Activated T-helper 1 cell treated with Interleukin-2 at 50 U/mL for 16 hours (primary cell): ENCODE measurements at places on chromosomes 5 and 9.

DNA sequence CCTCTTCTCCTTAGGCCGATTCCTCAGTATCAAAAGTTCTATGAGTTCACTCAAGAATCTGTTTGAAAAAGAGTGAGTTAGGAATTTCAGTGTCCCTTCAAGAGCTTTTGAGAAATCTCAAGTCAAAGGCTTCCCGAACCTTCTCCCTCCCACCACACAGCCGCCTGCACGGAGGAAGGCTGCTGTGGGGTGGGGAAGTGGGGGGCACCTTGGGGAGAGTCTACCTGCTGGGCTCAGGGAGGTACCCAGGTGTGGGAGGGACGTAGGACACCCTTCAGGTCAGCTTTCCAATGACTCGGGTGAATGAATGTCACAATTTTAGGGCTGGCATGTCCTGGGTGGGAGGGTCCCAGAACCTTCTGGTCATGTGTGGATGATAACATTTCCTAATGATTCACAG lies 17.5 kb downstream of the CXCL14 start:
- no peak for DNase-seq

DNA sequence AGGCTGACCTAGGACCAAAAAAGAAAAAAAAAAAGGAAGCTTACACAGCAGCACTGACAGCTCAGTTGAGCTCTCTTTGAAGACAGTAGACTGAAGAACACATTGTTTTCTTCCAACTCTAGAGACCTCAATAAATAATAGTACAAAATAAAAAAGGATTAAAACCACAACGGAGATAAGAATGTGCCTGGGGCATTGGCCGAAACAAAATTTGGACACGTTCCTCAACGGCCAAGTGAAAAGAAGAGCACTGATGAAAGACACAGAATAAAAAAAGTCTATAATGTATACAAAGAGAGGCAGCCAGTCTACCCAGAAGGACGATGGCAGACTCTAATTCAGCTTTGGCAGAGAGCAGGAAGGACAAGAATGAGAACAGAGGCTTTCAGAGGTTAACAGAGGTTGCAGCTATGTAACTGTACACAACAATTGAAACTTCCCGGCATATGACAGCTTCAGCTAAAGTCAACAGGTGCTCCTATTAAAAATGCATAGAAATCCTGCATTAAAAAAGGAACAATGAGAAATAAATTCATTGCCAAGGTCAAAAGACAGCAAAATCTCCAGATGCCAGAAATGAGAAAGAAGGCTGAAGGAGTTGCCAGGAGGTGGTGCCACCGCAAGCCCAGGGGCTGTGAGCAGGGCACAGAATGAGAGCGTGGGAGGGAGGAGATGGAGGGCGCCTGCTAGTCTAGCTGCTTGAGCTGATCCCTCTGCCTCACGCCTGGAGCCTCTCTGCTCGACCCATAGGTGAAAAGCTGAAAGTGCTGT lies 113.9 kb downstream of the DCP2 start:
- no peak for DNase-seq

- no peak for DNase-seq
These were observed 48.0 kb downstream of the ZNF366 start for GRCh38 chr5:72459089-72459661.

- no peak for DNase-seq
These were observed 10.8 kb downstream of the SEMA6A start for GRCh38 chr5:116563736-116564308.

- no peak for DNase-seq
These were observed 387.7 kb downstream of the EBF1 start for GRCh38 chr5:158711927-158712529.

DNA sequence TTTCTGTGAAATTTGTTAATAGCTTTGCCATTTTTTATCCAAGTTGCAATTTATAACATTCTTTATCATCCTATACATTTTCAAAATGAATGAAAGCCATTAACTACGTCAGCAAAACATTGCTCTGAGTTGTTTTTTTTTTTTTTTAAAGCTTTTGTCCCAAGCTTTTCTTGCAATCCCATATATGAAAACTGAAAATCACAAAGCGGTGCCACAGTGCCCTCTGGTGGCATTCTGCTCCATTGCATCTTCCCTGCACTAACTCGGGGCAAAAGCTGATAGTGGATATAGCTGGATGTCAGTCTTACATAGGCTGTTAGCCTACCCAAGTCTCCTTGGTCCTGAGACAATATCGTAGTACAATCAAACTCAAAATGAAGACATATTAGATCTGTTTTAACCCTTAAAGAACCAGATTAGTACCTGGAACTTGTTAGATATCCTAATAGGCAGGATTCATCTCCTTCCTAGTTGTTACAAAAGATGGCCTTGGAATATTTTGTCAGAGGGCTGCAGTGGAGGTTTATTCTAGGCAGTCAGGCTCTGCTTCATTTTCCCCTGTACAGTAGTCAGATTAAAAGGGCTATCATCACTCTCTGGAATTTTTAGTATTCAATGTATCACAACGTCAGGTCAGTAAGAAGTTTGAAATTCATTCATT lies 669.9 kb downstream of the PTPRD start:
- DNase-seq: peak; percentile 4

GRCh38 chr9:14428781-14429230 lies 114.9 kb upstream of the NFIB start:
- DNase-seq: no peak

DNA sequence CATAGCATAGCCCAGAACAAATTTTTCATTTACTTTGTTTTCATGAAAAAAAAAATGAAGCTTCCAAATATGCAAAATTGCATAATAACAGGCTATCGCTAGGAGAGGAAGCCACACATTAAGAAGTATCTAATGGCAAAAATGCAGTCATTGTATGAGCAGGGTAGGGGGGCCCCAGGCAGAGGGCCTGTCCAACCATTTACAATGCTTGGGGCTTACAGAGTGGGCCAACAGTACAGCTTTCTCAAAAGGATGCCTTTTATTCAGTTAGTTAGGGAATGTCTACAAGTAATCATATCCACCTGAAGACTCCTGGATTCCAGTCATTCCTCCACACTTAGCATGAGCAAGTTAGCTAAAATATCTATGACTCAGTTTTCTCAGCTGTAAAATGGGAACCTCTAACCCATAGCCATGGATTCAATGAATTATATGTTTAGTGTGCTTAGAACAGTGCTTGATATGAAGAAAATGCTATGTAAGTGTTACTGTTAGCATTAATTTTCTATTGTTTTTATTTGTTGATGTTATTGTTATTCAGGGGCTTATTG lies 117.7 kb downstream of the GAS1 start:
- DNase-seq: no peak

DNA sequence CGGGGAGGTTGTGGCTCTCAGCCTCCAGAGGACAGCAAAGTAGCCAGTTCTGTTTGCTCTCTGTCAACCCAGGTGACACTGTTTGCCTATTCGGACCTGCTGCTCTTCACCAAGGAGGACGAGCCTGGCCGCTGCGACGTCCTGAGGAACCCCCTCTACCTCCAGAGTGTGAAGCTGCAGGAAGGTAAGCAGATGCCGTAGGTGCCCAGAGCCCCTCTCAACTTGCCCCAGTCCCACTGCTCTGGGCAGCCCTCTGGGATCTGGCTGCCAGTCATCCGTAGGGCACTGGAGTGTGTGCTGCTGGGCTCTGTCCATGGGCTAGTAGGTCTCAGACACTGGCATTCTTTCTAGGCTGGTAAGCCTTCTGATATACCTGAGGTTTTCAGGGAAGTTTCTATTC lies 59.3 kb downstream of the RGS3 start:
- DNase-seq: no peak

DNA sequence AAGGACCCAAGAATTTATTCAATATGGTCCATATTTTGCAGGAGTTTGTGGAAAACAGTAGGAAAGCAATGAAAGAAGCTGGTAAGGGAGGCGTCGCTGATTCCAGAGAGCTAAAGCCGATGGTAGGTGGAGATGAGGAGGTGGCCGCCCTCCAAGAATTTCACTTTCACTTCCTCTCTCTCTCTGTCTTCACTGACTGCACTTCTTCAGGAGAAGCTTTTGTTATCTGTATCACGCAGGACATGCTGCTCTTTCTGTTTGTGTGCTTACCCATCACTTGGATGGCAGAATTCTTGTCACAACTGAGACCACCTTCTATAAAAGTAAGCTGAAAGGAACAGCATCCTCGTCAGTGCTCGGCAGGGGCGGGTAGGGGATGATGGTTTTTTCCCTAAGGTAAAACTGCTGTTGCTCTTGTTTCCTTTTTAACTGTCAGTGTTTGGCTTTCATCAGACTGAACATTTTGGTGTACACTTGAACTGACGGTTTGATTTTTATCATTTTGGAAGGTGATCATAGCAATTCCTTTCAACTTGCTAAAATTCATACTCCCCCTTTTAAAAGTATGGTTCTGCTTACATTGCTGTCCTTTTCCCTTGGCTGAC lies 62.4 kb upstream of the FSD1L start:
- no peak for DNase-seq

- no peak for DNase-seq
These were observed 271.7 kb downstream of the PTPRD start for GRCh38 chr9:10341057-10341456.

- DNase-seq: no peak
These were observed 9.7 kb downstream of the GALNT10 start for GRCh38 chr5:154200221-154200620.

GRCh38 chr9:3323714-3324113 lies 202.1 kb downstream of the RFX3 start:
- DNase-seq: no peak

- DNase-seq: no peak
These were observed 353 bp upstream of the PAX5 start for GRCh38 chr9:37034305-37034937.

GRCh38 chr9:36665921-36666431 lies 93.3 kb downstream of the MELK start:
- no peak for DNase-seq

GRCh38 chr5:137385064-137385463 lies 114.1 kb downstream of the SPOCK1 start:
- no peak for DNase-seq

DNA sequence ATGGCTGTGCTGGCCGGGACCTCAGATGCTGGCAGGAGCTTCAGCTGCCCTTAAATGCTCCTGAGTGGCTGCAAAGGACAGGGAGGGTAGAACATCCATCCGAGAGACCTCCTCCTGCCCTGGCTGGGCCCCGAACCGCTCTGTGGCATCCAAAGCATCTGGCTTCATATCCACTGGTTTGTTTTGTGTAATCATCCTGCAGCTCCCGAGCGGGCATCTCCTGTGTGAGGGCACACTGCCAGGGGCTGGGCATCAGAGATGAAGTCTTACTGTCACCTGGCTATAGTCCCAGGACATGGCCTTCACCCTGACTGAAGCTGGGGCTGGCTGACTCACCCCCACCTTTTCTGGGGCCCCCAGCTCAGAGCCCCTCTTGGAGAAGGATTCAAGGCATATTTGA lies 18.5 kb upstream of the NTNG2 start:
- no peak for DNase-seq

DNA sequence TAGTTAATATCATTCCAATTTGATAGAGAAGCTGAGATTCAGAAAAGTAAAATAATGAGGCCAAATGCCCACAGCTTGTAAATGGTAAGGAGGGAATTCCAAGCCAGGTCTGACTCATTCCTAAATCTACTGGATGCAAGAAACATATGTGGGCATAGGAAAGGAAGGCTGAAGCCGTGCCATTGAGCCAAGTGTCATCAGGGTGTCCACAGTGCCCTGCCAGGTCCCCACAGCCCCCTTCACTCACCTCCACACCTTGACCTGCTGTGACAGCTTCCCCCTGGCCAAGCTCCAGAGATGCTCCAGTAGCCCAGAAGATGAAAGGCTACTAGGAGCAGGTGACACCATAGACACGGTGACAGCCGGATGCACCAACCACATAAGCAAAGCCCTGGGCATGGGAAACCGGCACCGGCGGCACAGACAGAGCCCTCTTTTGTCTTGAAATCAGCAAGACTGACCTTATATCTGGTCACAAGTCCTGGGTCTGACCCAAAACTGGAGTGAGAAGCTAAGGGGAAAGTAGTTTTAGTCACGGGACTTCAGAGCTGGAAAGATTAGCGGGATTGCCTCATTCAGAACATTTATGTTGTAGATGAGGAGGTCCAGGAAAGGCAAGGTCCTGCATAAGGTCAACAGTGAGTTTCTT lies 20.1 kb upstream of the FAT2 start:
- DNase-seq: no peak

DNA sequence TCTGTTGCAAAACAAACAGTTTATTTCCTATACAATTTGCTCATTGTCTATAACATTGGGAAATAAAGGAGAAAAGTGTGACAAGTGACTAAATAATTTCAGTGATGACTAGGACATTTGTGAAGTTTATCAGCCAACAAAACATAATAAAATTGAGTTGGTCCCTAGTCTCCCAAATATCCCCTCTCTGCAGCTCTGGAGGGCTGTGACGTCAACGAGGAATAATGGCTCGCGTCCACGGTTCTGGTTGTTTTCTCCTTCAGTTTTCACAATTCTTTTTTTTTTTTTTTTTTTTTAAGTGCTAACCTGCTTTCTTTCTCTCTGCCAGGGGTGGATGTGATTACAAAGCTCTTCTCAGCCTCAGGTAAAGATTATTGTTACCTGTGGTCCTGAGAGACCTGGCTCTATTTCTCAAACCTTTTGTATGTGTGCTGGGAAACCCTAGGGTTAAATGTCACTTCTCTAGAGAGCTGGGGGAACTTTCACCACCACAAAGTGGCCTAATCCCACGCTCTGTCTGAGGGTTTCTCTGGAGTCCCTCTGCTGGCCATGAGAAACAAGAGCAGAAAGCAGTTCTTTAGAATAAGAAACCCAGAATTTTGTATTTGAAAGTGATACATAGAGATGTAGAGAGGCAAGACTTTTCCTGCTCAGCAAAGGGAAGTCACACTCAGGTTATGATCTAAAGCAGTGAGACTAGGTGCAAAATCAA lies 36.2 kb upstream of the ANKRD55 start:
- DNase-seq: no peak

DNA sequence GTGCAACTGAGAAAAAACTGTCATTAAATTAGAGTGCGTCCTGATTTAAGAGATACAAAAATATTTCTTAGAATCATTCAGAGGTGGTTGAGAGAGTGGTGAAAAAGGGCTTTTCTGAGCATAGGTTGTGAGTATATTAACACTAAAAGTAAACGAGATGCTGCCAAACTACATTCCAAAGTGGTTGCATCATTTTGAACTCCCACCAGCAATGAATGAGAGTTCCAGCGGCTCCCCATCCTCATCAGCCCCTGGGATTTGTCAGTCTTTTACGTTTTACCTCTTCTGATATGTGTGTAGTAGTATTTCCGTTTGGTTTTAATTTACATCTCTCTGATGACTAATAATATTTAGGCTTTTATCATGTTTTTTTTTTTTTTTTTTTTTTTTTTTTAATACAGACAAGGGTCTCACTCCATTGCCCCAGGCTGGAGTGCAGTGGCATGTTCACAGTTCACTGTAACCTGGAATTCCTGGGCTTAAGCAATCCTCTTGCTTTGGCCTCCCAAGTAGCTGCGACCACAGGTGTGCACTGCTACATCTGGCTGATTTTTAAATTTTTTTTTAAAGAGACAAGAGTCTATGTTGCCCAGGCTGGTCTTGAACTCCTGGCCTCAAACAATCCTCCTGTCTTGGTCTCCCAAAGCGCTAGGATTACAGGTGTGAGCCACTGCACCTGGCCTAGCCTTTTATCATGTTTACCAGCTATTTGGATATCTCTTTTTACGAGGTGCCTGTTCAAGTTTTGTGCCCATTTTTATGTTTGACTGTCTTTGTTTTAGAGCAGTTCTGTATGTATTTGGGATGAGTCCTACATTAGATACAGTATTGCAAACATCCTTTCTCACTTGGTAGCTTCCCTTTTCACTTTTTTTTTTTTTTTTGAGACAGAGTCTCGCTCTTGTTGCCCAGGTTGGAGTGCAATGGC lies 17.0 kb downstream of the PRRT1B start:
- no peak for DNase-seq
